ENCODE measurements at places on chromosomes 12 and 14. TPM values are rescaled to one million over a fixed set of nuclear protein-coding genes. Genes with fewer than 3 reads are reported as not detected.

DNA sequence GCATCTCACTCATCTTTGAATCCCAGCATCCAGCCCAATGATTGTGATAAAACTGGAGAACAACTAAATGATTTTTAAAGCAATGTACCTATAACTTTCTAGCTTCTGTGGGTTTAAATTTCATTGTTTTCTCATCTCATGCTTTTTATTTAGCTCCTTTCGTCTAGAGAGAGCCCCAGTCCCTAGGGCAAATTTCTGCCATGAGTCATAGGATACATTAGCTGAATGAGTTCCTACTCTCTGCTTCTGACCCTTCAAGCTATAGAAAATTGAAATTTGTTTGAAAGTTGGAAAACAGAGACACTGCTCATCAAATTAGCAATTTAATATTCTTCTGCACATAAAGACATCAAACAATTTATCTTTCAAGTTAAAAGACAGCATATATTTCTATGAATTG is 113.9 kb downstream of the KIF21A start:
- peaks cover 28% of the 10 kb centered on the region for H3K36me3 ChIP-seq
- H3K4me1 ChIP-seq: no peaks in the 10 kb centered on the region
- no peak overlapping the region for H3K4me3 ChIP-seq
- no peak overlapping the region for H3K27ac ChIP-seq
- no peak for DNase-seq
- H3K27me3 ChIP-seq: no peaks in the 10 kb centered on the region

- no peak overlapping the region for H3K27ac ChIP-seq
- H3K4me3 ChIP-seq: no peak overlapping the region
- DNase-seq: peak; percentile 47
Observed at GRCh38 chr12:34604631-34605509, 582.6 kb downstream of the ALG10 start.

GRCh38 chr14:74552623-74553022 is 59.1 kb downstream of the ISCA2 start:
- H3K4me1 ChIP-seq: peaks cover 26% of the 10 kb centered on the region
- H3K27me3 ChIP-seq: no peaks in the 10 kb centered on the region
- H3K4me3 ChIP-seq: no peak overlapping the region
- no peaks in the 10 kb centered on the region for H3K36me3 ChIP-seq

DNA sequence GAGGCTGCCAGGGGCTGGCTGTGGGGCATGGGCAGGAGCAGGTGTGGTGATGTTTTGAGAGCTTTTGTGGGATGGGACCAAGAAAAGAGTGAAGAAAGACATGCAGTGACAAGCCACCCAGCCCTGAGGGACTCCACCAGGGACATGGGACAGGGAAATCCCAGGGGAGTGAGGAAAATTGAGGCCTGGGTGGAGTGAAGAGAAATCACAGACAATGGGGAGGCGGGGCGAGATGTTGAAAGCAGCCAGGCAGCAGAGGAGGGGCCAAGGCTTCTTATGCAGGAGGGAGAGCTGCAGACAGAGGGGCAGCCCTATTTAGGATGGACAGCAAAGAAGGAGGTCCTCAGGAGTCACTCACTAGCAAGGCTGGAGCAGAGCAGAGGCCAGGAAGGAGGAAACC is 4.2 kb upstream of the KRT1 start:
- H3K27me3 ChIP-seq: no peaks in the 10 kb centered on the region
- H3K4me3 ChIP-seq: no peak overlapping the region
- no peak for DNase-seq
- H3K4me1 ChIP-seq: no peaks in the 10 kb centered on the region
- H3K27ac ChIP-seq: no peak overlapping the region
- H3K36me3 ChIP-seq: no peaks in the 10 kb centered on the region

DNA sequence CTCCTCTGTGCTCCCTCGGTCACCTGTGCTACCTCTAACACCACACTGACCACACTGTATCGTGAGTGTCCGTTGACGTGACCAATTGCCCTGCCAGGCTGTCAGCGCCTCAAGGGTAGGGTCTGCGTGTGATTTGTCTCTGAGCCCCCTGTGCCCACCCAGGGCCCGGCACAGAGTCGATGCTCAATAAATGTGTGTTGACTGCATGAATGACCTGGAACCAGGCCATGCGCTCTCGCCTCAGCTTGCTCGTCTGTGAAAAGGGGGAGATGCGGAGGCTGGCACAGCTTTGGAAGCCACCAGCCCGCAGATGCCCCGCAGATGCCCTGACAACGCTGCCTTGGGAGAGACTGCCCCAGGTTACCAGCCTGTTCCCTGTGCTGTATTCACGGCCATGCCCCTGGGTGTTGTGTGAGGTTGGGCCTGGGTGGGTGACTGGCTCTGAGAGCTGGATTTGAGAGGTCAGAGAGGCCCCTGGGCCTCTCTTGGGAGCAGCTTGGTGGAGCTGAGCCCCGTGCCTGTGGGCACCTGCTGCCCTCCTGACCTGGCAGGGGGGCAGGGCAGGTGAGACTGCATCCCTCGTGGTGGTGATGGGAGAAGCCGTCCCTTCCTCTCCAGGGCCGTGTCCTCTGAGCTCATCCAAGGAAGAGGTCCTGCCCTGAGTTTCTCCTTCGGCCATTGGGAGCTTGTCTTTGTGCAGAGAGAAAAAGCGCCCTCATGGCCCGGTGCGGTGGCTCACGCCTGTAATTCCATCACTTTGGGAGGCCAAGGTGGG is 43.2 kb downstream of the CYP46A1 start:
- H3K27me3 ChIP-seq: no peaks in the 10 kb centered on the region
- DNase-seq: no peak
- no peaks in the 10 kb centered on the region for H3K36me3 ChIP-seq

DNA sequence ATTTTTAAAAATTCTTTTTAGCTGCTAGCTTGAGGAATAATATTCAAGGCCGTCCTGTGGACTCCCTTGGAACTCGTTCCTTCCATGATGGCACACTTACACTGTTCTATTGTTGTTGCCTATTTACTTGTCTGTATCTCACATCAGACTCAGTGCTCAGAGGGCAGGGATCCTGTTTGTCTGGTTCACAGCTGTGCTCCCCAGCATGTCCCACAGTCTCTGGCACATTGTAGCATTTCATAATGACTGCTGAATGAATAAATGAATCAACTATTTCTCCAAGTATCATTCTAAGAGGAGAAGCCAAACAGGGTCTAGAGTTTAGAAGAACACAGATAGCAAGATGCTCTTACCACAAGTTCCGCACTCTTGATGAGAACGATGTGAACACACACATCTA is 48.0 kb downstream of the NTN4 start:
- H3K36me3 ChIP-seq: no peaks in the 10 kb centered on the region
- peaks cover 8% of the 10 kb centered on the region for H3K4me1 ChIP-seq
- no peak for DNase-seq
- no peak overlapping the region for H3K4me3 ChIP-seq
- peak overlapping the region; percentile 19 for H3K27ac ChIP-seq

GRCh38 chr14:35535483-35536112 is 1.6 kb downstream of the INSM2 start:
- peaks cover 21% of the 10 kb centered on the region for H3K36me3 ChIP-seq
- no peak overlapping the region for H3K27ac ChIP-seq
- DNase-seq: no peak
- H3K4me3 ChIP-seq: peak overlapping the region; percentile 64
- peaks cover 30% of the 10 kb centered on the region for H3K4me1 ChIP-seq

GRCh38 chr12:46374310-46374709 is 1.7 kb upstream of the SLC38A2 start:
- no peak for DNase-seq
- peak overlapping the region; percentile 99 for H3K27ac ChIP-seq
- no peak overlapping the region for H3K4me3 ChIP-seq
- H3K36me3 ChIP-seq: peaks cover 19% of the 10 kb centered on the region
- H3K4me1 ChIP-seq: peaks cover 24% of the 10 kb centered on the region
- H3K27me3 ChIP-seq: no peaks in the 10 kb centered on the region

- peaks cover 97% of the 10 kb centered on the region for H3K4me1 ChIP-seq
- no peaks in the 10 kb centered on the region for H3K36me3 ChIP-seq
- H3K27me3 ChIP-seq: no peaks in the 10 kb centered on the region
- peak overlapping the region; percentile 45 for H3K27ac ChIP-seq
Observed at GRCh38 chr14:93032421-93032936, 83.2 kb downstream of the ITPK1 start.

RPS6KA5 gene
- 40.6 TPM for total RNA-seq

MYH6 gene
- total RNA-seq: under 0.01 TPM

DNM1L gene
- total RNA-seq: 66.4 TPM

NTS gene
- total RNA-seq: not detected

LIN7A gene
- 5.3 TPM for total RNA-seq
